ENCODE measurements at places on chromosomes 1 and 21.

GRCh38 chr1:212975111-212975918 is 25.0 kb downstream of the VASH2 start:
- DNase-seq: no peak

GRCh38 chr1:227587968-227588367 is 24.6 kb downstream of the ZNF678 start:
- DNase-seq: no peak

DNA sequence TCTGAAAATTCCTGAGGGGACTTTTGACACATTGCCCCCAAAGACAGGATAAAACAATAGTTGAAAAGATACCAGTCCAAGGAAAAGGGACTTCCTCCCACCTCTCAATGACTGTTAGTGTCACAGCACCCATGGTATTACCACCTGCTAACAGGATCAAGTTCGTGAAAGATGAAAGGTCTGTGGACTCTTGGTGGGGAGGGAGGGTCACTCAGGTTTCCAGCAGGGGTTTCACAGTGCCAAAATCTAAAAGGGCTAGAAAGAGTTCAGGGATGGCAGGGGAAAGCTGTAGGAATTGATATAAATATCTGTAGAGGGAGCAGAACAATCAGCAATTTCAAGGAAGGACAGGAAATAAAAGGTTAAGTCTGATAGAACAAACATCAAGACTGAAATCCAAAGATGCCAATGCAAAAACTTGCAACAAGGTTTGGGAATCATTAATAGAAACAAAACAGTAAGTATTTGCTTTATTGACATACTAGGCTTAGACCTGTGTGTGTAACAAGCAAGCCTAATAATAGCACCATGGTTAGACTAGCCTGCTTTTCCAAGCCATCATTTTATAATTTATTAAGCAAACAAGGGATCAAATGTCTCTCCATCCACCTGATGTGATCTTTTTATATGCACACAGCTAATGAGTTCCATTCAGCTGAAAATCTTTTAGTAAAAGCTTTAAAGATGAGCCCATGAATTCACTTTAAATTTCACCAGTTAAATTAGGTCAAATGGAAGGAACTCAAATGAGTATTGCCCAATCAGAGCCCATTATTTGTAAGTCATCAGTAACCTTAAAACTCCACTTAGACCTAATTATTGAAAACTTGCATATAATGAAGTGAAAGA is 3.7 kb downstream of the MCL1 start:
- DNase-seq: no peak

DNA sequence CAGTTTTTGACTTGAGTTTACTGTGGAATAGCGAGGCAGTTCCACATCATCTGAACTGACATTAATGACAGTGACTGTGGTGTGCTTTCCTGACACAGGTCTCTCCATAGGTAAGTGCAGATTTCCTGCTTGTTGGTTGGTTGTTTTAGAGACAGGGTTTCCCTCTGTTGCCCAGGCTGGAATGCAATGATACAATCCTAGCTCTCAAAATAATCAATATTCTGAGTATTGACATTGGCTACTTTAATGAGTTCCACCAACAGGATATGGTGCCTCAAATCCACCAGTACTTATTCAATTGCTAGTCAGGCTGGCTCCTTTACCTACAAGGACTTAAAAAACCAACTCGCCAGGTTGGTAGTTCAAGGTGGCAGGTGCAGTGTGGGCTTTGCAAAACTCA is 63.8 kb downstream of the CLSTN1 start:
- DNase-seq: no peak

DNA sequence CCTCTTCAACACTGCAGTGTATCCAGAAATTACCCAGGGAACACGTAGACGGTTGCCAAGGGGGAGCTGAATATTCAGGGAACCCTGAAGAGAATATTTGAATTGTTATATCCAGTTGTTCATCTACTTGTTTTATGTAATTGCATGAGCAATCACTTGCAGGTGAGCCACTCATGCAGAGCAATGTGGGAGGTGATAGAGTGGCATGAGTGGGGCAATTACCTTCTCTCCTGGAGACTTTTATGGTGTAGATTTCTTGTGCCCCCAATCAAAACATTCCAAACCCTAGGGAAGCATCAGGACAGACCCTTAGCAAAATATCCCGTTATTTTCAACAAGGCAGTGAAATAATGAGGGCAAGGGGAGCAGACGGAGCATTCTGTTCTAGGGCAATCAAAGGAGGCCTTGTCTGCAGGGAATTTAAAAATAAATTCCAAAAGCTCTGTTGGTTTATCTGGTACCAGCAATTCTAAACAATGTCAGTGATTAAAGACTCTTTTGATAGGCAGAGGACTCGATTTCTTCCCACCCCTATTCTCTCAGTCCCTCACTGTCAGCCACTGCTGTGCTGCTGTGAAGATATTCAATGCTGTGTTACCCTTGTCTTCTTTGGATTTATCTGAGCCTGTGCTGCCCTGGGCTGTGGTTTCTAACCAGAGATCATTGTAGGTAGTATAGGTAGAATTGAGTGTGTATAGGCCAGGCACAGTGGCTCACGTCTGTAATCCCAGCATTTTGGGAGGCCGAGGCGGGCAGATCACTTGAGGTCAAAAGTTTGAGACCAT is 180.2 kb upstream of the MAP1LC3C start:
- no peak for DNase-seq

DNA sequence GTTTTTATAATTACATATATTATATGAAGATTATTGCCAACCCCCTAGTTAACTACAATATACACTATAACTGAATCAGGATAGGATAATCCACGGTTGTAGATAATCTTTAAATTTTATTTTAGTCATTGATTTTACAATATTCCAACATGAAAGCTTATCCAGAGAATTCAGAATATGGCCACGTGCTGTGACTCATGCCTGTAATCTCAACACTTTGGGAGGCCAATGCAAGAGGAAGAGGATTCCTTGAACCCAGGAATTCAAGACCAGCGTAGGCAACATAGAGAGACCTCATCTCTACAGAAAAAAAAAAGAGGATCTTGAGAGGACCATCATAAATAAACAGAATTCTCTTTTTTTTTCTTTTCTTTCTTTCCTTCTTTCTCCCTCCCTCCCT is 119.6 kb upstream of the CACYBP start:
- no peak for DNase-seq

Measured in stimulated activated CD4-positive, alpha-beta T cell treated with anti-CD3 and anti-CD28 coated beads, Interleukin-2, amount 100 ng/mL, for 48 hours (primary cell).